CD4-positive, alpha-beta T cell treated with Interleukin-6 at 100 ng/mL for 8 hours (primary cell): ENCODE measurements at places on chromosomes 5 and 9.

DNA sequence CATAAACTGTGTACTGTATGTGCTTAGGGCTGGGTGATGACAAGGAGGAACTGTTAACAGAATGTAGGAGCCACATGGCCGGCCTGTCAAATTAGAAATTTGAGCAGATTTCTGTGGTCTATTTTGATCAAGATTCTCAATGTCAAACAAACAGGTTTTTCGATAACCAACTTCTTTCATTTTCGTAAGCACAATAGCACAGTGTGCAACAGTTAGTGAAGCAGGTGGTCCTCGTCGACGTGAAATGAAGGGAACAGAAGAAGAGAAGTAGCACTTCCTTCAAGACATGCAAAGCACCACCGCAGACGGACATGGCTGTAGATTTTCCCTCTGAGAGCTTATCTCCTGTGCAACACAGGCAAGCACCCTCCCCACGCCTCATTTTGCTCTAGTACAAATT lies 252.1 kb downstream of the CRB2 start:
- DNase-seq = no peak

GRCh38 chr5:141564216-141564692 lies 54.5 kb downstream of the DIAPH1 start:
- peak; percentile 86 for DNase-seq

- no peak for DNase-seq
Measured at GRCh38 chr9:16385590-16385989, 484.9 kb downstream of the BNC2 start.

DNA sequence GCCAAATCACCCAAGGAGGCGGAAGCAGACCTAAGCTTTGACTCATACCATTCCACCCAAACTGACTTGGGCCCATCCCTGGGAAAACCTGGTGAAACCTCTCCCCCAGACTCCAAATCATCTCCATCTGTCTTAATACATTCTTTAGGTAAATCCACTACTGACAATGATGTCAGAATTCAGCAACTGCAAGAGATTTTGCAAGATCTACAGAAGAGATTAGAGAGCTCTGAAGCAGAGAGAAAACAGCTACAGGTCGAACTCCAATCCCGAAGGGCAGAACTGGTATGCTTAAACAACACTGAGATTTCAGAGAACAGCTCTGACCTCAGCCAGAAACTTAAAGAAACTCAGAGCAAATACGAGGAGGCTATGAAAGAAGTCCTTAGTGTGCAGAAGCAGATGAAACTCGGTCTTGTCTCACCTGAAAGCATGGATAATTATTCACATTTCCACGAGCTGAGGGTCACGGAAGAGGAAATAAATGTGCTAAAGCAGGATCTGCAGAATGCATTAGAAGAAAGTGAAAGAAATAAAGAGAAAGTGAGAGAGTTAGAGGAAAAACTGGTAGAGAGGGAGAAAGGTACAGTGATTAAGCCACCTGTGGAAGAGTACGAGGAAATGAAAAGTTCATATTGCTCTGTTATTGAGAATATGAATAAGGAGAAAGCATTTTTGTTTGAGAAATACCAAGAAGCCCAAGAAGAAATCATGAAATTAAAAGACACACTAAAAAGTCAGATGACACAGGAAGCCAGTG lies 15.8 kb upstream of the TTC23L start:
- DNase-seq = no peak

DNA sequence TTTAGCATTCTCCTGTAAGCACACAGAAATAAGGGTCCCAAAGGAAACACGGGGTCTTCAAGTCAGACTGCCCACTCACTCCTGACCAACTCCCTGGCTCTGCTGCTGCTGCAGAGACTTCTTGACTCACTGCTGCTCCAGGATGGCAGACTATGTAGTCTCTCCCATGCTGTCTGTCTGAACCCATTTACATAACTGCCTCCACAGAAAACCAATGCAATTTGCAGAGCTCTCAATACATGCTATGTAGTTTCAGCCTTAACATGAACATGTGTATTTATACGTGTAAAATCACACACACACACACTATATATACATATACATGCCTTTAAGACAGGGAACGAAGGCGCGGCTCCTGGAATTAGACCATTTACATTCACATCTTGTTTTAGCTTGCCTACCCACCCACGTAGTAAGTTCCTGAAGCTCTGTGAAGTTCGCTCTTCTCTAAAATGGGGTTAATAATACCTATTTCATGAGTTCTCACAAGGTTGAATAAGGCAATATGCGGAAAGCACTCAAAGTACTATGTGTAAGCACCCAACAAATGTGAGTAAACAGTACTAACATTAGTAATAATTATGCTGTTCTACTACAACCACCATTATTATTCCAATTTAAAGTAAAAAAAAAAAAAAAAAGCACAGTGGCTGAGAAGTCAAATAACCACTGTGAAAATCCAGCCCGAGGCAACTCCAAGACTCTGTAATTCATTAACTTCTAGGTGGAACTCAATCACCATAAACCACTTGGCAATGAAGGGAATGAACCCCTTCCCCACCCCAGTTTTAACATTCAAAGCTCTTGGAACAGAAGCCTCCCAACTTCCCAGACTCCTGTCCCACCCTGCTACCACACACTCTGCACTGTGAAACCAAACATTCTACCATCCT lies 31.8 kb downstream of the PRELID2 start:
- no peak for DNase-seq

DNA sequence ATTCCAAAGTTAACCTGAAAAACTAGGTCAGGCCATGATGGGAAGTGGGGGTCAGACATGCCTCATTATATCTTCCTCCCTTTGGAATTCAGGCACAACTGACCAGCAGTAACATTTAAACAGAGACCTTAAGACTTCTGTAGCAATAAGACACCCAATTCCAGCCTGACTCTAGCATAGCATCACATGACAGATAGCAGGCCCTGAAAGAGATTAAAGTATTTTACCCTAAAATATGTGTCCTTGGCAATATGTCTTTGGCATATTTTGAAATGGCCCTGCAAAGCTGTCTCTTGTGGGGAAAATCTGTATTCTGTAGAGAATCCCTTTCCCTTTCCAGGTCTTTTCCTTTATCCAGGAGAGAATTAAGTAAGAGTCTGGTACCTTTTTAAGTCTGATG lies 34.3 kb downstream of the S1PR3 start:
- no peak for DNase-seq

- no peak for DNase-seq
Measured at GRCh38 chr5:171162596-171162995, 146.5 kb upstream of the TLX3 start.

- no peak for DNase-seq
Measured at GRCh38 chr5:84017523-84018172, 297.0 kb upstream of the HAPLN1 start.

DNA sequence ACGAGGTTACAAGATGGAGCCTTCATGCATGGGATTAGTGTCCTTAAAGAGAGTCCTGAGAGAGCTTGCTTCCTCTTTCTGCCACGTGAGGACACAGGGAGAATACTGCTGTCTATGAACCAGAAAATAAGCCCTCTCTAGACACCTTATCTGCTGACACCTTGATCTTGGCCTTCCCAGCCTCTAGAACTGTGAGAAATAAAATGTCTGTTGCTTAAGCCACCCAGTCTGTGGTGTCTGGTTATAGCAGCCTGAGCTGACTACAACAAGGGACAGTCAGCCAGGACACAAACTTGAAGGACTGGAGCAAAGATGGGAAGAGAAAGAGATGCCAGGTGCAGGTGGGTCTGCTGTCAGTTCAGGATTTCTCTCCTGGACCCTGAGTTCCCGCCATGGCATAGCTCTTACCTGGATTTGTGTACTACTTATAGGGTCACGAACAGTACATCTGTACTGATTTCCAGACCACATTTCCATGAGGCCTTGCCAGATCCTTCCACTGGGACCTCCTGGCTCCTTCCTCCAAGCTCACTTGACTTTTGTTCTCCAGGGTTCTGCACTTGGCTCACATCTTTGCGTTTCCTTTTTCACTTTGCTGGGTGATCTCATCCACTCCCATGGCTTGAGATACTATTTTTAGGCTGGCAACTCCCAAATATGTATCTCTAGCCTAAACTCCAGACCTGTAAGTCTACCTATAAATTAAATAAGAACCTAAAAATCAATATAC lies 44.9 kb upstream of the LIFR start:
- no peak for DNase-seq
